Stimulated activated CD4-positive, alpha-beta T cell treated with anti-CD3 and anti-CD28 coated beads, Interleukin-1b, Interleukin-23, amount 100 ng/mL, for 1 hour (primary cell): ENCODE measurements at places on chromosomes 6 and 20.

GRCh38 chr6:146423452-146423851, 120.2 kb upstream of the RAB32 start:
- DNase-seq, result no peak

DNA sequence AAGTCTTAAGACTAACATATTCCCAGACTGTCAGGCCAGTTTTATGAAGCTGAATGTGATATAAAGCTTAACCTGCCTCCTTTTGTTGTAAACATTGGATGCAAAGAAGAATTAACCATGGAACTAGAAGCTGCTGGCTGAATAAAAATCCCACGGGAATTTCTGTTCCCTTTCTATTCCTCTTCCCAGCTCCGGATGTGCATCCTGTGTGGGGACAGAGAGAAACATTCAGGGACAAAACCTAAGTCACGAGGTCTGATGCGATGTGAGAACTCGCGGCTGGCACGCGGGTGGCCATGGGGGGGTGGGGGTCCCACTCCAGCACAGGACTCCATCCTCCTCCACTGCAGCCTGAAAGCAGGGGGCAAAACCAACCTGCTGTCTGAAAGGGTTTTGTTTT, 32.2 kb downstream of the RAMACL start:
- no peak for DNase-seq

DNA sequence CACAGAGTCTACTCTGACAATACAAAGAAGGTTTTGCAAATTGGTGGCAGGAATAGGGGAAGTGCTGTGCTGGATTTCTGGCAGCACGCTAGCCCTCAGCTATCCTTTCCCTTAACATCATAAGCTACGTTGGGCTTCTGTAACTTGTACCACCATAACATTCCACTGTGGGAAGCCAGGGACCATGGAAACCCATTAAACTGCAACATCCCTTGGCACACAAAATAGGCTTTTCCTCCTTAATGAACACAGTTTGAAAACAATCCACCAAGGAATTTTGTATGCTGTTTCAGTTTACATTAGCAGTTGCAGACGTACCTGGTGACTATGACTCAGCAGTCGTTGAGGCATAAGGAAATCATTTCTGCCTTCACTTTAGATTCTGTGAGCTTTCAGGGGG, 203.9 kb upstream of the RAB32 start:
- DNase-seq, result no peak

- DNase-seq, result no peak
Measured at GRCh38 chr6:130529569-130530149, 163.8 kb downstream of the TMEM200A start.

- no peak for DNase-seq
Measured at GRCh38 chr6:42131531-42131930, 10.9 kb downstream of the C6orf132 start.

- DNase-seq, result no peak
Measured at GRCh38 chr6:110116258-110116657, 63.2 kb downstream of the WASF1 start.

- DNase-seq, result no peak
Measured at GRCh38 chr6:120303527-120303926, 954.0 kb upstream of the MAN1A1 start.

DNA sequence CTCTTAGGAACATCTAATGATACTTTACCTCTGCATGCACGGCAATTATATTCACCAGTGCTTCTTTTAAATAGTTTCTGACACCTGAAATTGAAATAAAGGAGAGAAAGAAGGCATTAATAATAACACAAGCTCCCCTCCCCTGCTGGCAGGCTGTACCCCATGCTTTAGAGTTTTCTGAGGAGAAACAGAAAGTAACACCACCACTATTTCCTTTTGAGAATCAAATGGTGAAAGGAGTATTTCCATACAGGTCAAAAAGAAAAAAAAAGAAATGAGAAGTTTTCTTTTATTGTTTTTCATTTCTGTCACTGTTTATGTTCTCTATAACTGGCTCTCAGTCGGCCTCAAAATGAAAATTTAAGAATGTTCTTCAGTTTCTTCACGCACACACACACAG, 108.1 kb downstream of the IRF4 start:
- no peak for DNase-seq

- peak; percentile 75 for DNase-seq
Measured at GRCh38 chr6:33161354-33162331, 30.6 kb downstream of the COL11A2 start.

- no peak for DNase-seq
Measured at GRCh38 chr6:46651006-46651405, 1.6 kb downstream of the CYP39A1 start.

GRCh38 chr6:31834367-31835250, 7.1 kb downstream of the HSPA1B start:
- peak; percentile 69 for DNase-seq

DNA sequence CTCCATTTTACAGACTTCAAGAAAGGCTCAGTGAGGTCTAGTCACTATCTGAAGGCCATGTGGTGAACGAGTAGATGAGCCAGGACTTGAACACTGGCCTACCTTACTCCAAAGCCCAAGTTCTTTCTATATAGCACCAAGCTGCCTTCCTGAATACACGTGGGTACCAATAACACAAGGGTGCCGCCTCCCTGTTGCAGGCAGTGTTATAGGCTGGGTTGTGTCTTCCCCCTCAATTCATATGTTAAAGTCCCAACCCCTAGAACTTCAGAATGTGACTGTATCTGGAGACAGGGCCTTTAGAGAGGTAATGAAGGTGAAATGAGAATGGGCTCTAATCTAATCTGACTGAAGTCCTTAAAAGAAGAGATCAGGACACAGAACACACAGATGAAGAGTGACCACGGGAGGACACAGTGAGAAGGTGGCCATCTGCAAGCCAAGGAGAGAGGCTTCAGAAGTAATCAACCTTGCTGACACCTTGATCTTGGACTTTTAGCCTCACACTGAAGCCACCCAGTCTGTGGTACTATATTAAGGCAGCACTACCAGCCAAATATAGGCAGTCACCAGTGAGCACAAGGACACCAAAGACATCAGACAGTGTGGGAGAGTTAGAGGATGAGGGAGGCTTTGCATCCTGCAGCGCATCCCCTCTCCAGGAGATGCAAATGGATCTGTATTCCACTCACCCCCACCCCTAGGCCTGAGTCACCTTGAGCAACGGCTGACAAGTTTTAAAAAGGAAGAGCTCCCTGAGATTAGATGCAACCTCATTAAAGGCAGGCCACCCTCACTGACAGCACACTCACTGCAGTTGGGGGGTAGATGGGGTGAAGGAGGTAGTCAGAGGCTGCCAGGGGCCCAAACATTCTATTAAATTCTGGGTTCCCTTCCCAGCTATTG, 40.9 kb upstream of the LYRM2 start:
- DNase-seq, result no peak

GRCh38 chr6:134147034-134147533, 94.7 kb upstream of the SLC2A12 start:
- no peak for DNase-seq

DNA sequence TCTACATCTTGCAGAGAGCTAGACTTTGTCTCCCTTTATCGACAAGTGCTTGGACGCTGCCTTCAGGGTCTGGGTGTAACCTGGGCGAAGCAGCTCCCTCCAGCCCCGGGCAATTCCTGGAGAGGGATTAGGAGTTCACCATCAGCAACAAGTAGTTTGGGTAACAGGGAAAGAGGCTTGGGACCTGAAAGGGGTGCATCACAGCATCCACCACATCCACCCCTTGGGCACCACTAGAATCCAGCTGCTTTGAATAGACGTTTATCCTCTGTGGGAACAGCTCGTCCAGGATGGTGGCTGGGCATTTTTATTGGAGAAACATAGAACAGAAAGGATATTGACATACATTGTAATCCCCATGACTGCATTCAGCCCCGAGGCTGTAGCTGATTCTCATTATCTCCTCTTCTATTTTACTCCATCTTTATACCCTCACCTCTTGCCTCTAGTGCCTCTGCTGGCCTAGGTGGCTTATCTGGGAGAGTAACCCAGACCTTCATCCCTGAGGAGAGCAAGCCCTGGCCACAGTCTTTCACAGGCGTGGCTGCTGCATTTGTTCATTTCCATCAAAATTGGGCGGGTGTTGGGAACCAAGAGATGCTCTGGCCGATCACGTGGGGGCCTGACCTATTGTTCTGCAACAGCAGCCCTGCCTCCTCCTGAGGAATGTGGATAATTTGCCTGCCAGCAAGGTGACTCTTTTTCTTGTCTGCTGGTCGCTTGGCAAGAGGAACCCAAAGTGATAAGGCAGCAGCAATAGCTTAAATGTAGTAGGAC, 109.2 kb upstream of the RALGAPA2 start:
- DNase-seq, result no peak

GRCh38 chr6:13278991-13279390, 49.3 kb downstream of the TBC1D7 start:
- no peak for DNase-seq

DNA sequence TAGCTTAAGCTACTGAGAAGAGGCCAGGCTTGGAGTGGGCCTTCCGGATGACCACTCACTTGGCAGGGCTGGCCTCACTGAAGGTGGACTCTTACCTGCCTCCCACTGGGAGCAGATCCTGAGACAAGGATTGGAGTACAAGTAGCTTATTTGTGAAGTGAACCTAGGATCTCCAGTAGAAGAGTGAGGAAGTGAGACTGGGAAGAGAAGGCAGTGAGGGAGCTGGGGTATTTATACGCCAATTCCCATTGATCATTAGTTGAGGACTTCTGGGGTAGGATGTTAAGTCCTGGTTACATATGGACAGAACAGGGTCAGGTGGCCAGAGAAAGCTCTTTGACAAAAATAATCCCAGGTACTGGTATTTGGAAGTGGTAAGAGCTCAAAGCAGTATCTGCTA, 32.3 kb upstream of the RNF24 start:
- DNase-seq, result no peak

DNA sequence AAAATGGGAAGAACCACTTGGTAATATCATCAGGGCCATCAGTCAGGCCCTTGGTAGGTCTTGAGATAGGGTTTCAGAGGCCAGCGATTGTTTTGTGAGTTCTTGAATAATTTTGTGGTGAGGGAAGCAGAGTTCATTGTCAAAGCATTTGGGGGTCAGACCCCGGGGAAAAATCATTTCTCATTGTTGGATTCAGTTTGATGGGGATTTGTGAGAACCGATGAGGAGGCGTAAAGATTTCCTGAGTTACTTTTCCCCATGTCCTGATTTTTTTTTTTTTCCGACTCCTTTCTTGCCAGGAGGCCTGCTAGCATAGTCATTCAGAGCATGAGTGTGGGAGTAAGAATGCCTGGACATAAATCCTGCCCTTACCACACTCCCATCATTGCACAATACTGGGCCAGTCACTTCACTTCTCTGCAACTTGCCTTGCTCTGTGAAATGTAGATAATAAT, 60.3 kb downstream of the TSHZ2 start:
- DNase-seq, result no peak

- DNase-seq, result no peak
Measured at GRCh38 chr6:2129182-2129621, 116.2 kb downstream of the GMDS start.

- no peak for DNase-seq
Measured at GRCh38 chr20:19908576-19908975, 108.6 kb upstream of the NAA20 start.
